ENCODE measurements at places on chromosomes 6 and 20.

DNA sequence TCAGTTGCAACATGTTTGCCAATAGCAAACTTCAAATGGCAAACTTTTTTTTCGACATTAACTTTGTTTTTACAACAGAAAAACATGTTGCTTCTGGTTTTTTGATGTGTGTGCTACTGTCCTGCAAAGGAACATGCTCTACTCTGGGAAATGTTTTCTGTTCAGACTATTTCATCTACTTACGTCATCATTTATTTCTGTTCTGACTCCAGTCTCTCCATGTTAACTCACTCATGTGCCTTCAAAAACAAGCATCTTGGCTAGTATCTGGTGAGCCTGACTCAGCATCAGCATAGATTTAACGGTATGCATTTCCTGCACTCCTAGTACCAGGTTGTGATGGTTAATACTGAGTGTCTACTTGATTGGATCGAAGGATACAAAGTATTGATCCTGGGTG is 36.1 kb upstream of the MAP7 start:
- no peak for DNase-seq

DNA sequence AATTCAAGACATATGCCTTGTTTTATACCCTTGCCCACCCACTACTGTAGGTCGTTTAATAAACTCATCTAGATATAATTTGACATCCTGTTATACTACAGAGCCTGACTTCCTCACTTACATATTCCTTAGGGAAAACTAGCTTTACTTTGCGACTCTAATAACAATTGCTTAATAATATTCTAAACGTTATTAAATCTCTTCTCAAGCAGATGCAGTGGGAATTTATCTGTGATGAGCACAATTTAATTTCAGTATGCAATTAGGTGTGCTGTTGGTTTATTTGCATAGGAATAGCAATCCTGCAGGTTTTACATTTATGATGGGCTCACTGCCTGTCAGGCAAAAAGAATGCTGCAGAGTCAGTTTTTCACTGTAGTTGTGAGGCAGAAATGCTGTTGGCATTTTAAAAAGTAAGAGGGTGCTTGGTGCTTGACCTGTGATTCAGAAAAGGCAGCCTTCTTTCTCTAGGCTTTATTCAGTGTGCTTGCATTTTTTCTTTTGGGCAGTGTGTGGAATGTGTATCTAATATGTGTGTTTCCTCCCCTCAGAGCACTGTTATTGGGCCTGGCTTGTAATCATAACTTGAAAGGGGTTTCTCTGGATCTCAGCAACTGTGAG is 152.3 kb upstream of the SCGN start:
- no peak for DNase-seq

DNA sequence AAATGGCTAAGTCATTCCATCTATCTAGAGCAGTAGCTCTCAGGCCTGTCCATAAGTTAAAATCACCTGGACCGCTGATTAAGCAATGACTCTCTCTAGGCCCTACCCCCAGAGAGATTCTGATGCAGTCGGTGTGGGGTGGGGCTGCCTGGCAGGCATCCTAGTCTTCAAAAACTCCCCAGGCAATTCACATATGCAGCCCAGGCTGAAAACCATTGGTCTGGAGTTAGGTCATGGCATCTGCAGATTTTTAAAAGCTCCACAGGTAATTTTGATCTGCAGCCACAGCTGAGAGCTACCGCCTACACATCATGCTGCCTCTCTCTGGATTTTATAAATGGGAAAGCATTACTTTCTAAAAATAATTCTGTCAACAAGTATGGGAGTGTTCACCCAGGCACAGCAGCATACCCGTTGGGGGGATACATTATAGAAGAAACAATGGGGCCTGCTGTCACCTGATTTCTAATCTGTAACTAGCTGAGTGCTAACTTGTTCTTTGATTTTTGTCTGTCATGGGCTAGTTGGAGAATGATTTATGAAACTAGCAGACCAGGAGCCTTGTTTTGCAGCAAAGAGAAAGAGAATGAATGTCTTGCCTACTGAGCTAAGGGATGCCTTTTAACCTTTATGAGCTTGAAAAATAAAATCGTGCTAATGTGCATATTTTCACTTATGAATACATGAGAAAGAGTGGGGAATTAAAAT is 44.1 kb upstream of the ATXN1 start:
- DNase-seq = no peak

GRCh38 chr20:47672886-47673670 is 112.2 kb downstream of the SULF2 start:
- DNase-seq = no peak

GRCh38 chr20:47336129-47336754 is 20.3 kb downstream of the ZMYND8 start:
- no peak for DNase-seq

DNA sequence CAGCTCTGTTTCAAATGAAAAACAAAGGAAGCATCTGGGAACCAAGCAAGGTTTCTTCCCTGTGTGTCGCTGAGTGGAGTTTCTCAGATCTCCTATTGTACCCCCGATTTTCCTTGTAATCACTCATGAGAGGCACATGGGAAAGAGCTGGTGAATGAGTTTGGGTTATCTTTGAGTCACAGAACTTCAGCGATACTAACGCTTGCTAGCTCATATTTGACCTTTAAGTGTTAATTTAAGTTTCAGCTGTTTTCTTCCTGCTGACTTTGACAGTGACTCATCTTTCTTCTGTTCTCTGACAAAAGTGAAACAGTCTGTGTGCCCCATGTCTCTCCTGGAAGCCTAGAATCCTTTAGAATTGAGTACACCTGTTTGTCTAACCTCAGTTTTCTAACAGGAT is 261.1 kb upstream of the RGS17 start:
- no peak for DNase-seq

DNA sequence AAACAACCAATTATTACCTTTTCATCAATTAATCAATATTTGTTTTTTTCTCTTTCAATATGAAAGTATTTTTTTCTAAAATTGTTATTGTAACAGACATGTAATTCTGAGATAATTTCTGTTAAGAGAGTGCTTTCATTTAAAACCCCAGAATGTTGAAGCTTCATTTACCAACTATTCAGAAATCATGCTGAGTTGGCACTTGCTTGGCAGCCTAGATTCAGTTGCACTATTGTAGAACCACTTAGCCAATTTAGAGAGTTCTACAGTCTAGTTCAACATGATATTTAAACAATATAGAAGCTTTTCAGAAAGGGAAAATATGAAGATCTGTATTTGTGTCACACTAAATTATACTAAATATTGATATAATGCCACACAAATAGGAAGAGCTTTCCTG is 56.1 kb upstream of the NKAIN2 start:
- DNase-seq = no peak

- DNase-seq = no peak
Measured at GRCh38 chr20:47792021-47792618, 6.8 kb upstream of the SULF2 start.

GRCh38 chr20:24468401-24469115 is 871 bp upstream of the SYNDIG1 start:
- no peak for DNase-seq

DNA sequence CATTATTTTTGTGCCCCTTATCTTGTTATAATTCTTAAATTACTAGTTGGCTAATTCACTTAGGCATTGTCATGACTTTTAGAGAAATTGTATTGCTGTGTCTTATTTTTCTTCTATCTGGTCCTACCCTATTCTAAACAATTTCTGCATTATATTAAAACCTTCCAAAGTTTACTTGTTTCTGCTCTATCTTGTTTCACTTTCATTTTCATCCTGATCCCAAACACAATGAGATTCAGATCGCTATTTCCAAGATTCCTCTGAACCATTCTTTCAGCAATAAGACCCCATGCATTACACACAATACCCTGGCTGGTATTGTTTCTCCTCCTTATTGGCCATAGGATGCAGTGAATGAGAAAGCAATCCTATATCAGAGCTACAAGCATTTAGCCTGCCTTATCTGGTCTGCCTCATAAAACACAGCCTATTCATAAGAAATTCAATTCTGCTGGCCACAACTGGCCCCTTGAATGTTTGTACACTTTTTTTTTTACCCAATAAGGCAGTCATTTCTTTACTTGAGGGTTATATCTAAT is 69.9 kb upstream of the POU3F2 start:
- DNase-seq = no peak

- DNase-seq = peak; percentile 78
Measured at GRCh38 chr20:38434770-38435554, at the start of gene SNHG17. TSS of gene SNHG17 (minus strand) at chr20:38435328.

GRCh38 chr6:61949161-61949560 is 336.9 kb downstream of the KHDRBS2 start:
- no peak for DNase-seq

- no peak for DNase-seq
Measured at GRCh38 chr6:132144456-132144855, 193.3 kb upstream of the CCN2 start.

DNA sequence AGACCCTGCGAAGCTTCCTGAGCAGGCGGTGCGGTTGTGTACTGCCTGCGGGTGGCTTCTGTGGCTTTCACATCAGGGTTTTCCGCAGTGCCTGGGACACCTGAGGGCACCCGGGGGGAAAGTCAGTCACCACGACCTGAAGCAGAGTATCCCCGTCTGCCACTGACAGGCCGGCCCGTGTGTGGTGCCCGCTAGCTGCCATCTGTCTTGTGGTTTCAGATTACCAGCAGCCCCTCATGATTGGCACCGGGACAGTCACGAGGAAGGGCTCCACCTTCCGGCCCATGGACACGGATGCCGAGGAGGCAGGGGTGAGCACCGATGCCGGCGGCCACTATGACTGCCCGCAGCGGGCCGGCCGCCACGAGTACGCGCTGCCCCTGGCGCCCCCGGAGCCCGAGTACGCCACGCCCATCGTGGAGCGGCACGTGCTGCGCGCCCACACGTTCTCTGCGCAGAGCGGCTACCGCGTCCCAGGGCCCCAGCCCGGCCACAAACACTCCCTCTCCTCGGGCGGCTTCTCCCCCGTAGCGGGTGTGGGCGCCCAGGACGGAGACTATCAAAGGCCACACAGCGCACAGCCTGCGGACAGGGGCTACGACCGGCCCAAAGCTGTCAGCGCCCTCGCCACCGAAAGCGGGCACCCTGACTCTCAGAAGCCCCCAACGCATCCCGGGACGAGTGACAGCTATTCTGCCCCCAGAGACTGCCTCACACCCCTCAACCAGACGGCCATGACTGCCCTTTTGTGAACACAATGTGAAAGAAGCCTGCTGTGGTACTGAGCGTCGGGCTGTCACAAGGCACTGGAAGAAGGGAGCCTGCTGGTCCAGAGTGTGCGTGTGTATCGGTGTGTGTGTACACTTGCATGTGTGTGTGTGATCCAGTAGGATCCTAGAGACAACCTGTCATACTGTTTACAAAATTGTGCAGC is 54.4 kb downstream of the GOPC start:
- no peak for DNase-seq

DNA sequence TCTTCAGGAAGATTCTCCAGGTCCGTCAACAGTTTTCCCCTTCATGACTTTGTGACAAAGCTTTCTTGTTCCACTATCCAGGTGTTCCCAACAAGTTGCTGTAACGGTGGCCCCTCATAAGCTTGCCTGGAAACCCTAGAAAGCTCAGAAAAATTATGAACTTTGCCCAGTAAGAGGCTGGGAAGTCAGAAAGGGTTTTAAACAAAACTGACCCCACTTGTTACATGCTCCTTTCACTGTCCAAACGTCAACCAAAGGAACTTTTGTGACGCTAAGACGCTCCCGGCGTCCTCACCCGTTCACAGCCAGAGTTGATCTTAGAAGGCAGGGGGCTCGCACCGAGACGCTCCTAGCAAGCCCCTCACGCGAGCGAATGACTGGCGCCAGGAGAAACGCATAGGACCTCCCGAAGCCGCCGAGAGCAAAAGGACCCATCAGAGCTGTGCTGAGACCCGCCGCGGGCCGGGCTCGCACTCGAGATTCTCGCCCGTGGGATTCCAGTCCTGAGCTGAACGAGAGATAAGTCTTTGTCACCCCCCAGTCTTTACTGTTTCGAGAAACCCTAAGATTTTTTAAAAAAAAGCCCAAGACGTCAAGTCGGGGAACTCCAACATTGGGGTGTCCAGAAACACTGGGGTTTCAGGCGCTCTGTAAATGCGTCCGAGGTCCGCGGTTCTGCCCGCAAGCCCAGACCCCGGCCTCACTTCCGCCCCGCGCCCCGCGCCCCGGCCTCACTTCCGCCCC is 544 bp upstream of the ACAT2 start:
- DNase-seq = no peak

- no peak for DNase-seq
Measured at GRCh38 chr6:91278416-91278815, 691.5 kb upstream of the MAP3K7 start.

GRCh38 chr6:155333414-155333813 is 19.1 kb upstream of the TFB1M start:
- DNase-seq = no peak

DNA sequence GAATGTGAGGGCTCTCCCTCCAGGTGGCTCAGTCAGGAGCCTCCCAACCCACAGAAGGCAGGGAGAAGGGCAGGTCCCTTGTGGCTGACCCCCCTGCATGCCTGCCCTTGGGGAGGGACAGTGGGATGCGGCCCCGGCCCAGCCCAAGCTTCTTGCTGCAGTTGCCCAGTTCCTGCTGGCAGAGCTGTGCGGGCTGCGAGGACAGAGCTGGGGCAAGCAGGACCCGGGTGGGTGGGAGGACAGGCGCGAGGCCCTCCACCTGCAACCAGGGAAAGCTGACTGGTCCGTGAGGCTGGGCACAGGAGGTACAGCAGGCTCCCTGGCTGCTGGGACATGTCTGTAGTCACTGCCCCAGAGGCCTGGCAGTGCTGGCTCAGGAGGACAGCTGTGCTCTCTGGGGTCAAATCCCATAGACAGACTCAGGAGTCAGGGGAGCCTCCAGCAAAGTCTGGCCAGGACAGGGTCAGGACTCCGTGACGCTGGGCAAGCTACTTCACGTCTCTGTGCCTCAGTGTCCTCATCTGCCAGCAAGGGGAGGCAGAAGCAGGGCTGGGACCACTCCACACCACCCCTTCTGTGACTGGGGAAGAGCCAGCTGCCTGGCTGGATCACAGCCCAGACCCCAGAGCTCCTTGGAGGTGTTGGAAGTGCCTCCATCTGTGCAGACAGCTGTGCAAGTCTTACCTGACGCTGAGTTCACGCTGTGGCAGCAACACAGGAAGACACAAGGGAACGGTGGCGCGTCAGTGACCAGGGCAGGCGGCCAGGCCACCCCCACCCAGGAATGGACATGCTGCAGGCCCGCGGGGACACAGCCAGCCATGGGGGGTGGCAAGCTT is 13.0 kb downstream of the UCKL1 start:
- no peak for DNase-seq

DNA sequence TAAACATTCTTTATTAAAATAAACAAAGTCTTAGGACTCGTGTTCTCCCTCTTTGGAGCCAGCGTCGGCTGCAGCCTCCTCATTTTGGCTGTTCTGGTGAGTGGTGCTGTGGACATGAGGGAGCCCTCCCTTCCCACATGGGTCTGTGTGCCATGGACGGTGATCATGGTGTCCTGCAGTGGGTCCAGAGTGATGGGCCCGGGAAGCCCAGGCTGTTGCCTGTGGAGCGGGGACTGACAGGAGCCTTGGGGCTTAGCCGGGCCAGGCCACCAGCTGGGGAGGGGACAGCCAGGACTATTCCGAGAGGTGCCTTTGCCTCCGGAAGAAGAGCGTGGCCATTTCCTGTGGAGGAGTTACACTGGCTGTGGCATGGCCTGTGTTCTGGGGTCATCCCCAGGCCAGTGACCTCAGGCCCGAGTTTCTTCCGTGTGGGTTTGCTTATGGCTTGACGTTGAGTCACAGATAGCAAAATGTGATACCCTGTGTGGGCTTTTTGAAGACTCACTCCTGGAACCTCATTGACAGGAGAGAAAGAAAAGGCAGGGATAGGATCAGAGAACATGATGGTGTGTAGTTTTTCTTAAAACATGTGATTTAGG is 153.4 kb downstream of the DTNBP1 start:
- DNase-seq = no peak
